ENCODE measurements at places on chromosomes 5 and 9. TPM values are rescaled to one million over a fixed set of nuclear protein-coding genes. Genes with fewer than 3 reads are reported as not detected.

DNA sequence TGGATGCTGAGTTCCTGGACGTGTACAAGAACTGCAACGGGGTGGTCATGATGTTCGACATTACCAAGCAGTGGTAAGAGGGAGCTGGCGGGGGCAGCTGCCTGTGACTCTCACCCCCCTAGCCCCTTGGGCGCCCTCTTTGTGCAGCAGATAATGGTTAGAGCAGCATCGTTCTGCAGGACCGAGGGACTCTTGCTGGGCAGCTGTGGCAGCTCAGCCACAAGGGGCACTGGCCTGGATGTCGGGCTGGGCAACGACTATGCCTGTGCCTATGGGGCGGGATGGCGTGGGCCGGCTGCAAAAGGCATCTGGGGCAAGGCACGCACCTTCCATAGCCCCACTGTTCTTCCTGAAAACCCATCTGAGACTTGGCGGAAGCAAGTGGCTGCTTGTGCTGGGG is 12.9 kb upstream of the AJM1 start:
- no peak for ATAC-seq

- ATAC-seq = no peak
Measured at GRCh38 chr9:32875242-32875641, 91.9 kb downstream of the TMEM215 start.

GRCh38 chr5:1725641-1726468 is 73.8 kb downstream of the MRPL36 start:
- ATAC-seq = no peak

GRCh38 chr9:128061275-128061960 is 5.7 kb downstream of the NAIF1 start:
- no peak for ATAC-seq

DNA sequence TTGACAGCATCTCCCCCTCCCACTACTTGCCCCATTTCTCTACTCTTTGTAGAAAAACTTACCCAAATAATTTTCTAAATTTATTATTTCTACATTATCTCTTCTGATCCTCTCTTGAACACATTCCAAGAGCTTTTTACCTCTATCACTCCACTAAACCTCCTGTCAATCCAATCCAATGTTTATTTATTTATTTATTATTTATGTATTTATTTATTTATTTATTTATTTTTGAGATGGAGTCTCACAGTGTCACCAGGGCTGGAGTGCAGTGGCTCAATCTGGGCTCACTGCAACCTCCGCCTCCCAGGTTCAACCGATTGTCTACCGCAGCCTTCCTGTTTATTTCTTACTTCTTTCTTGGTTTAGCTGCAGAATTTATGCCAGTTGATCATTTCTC is 178.5 kb upstream of the GAS1 start:
- ATAC-seq = no peak

GRCh38 chr5:36613241-36613640 is 6.8 kb downstream of the SLC1A3 start:
- ATAC-seq = no peak

DNA sequence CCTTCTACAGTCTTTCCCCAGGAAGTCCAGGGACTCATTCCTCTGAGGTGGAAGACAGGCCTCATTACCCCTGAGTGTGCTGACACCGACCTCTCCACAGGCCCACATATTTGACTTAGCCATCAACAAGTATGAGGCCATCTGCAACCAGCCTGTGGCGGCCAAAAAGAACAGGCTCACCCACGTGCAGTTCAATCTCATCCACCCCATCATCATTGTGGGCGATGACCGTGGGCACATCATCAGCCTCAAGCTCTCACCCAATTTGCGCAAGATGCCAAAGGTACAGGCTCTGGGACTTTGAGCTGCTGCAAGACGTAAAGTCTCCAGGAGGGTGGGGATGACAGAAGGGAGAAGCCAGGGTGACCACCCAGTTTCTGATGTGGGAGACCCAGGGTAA is 5.6 kb downstream of the ENHO start:
- ATAC-seq = no peak

GRCh38 chr5:140633021-140633471 is at the start of gene CD14:
Gene CD14 (minus strand): TSS chr5:140633175. CDS start chr5:140633071, 104 bp downstream.
- ATAC-seq = peak; percentile 48

TESK1 gene
- total RNA-seq = 30.6 TPM

FAM200C gene
- 12.8 TPM for total RNA-seq

PLAC8L1 gene
- total RNA-seq = not detected

PCDHA8 gene
- total RNA-seq = 0.31 TPM

IRX4 gene
- total RNA-seq = 0.11 TPM

CER1 gene
- total RNA-seq = 1.0 TPM

FAM81B gene
- 4.0 TPM for total RNA-seq
